ENCODE measurements at places on chromosomes 5 and 9. TPM values are rescaled to one million over a fixed set of nuclear protein-coding genes. Genes with fewer than 3 reads are reported as not detected.

GRCh38 chr9:128607642-128608350 is 48.9 kb downstream of the DYNC2I2 start:
- peak; percentile 96 for DNase-seq
- peaks cover 88% of the 10 kb centered on the region for H3K36me3 ChIP-seq
- no peaks in the 10 kb centered on the region for H3K27me3 ChIP-seq
- H3K4me1 ChIP-seq = no peaks in the 10 kb centered on the region
- no peak overlapping the region for H3K4me3 ChIP-seq
- H3K27ac ChIP-seq = peak overlapping the region; percentile 70

Gene C5orf58
- not detected for total RNA-seq

Gene UBE2QL1
- total RNA-seq = 5.0 TPM

- no peak overlapping the region for H3K27ac ChIP-seq
- H3K27me3 ChIP-seq = peaks cover 7% of the 10 kb centered on the region
- H3K36me3 ChIP-seq = no peaks in the 10 kb centered on the region
- H3K4me1 ChIP-seq = no peaks in the 10 kb centered on the region
- no peak overlapping the region for H3K4me3 ChIP-seq
Measured at GRCh38 chr9:132175431-132175830, 13.6 kb downstream of the NTNG2 start.

Gene MCCC2
- 20.4 TPM for total RNA-seq

DNA sequence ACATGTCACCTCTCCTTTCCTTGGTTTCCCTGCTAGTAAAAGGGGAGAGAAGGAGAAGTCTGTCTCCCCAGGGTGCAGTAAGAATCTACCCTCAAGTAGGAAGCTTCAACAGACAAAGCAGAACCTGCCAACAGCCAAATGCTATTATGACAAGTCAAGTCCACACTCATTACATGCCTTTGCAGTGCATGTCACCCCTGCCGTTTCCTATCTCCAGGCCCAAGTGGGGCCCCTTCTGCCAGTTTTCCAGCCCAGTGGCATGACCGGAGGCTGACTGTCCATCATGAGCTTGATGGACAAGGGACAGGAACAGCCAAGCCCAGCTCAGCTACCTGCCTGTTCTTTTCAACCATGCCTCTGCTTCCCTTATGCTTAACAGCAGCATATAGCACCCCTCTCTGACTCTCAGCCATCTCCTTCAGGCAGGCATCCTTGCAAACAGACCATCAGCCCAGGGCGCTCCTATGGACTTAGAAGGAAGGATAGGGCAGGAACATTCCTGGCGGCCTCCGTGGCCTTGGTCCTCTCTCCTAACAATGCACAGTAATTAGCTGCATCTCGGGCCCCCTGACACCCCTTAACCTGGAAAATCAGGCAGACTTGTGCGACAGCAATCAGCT is 107.2 kb upstream of the RAD23B start:
- no peak overlapping the region for H3K4me3 ChIP-seq
- H3K36me3 ChIP-seq = no peaks in the 10 kb centered on the region
- H3K27ac ChIP-seq = peak overlapping the region; percentile 27
- no peak for DNase-seq
- H3K4me1 ChIP-seq = peaks cover 27% of the 10 kb centered on the region

GRCh38 chr9:38130724-38131123 is 61.7 kb upstream of the SHB start:
- H3K4me3 ChIP-seq = no peak overlapping the region
- no peak overlapping the region for H3K27ac ChIP-seq
- no peaks in the 10 kb centered on the region for H3K4me1 ChIP-seq
- no peaks in the 10 kb centered on the region for H3K36me3 ChIP-seq
- no peaks in the 10 kb centered on the region for H3K27me3 ChIP-seq

Gene SPATA31A6
- not detected for total RNA-seq

- H3K27me3 ChIP-seq = no peaks in the 10 kb centered on the region
- H3K36me3 ChIP-seq = no peaks in the 10 kb centered on the region
- peak overlapping the region; percentile 70 for H3K4me3 ChIP-seq
- peak overlapping the region; percentile 89 for H3K27ac ChIP-seq
- no peak for DNase-seq
Measured at GRCh38 chr9:4490705-4491625, 697 bp downstream of the SLC1A1 start.

DNA sequence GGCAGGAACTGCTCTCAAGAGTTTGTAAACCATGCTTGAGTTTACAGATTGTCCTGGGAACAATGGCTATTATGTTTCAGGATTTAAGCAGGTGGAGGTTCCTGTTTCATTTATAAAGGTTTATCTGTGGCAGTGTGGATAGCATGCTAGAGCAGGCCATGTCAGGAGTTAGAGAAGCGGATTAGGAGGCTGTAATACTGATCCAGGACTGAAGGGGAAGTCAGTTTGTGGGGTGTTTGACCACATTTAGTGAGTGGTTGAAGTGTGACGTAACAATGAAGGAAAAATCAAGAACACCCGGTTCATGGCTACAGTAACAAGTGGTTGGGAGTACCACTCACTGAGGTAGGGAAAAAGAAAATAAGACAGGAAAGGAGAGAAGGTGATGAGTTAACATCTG is 299.0 kb downstream of the TLR4 start:
- H3K27ac ChIP-seq = no peak overlapping the region
- no peaks in the 10 kb centered on the region for H3K4me1 ChIP-seq
- DNase-seq = no peak
- no peak overlapping the region for H3K4me3 ChIP-seq
- no peaks in the 10 kb centered on the region for H3K36me3 ChIP-seq
- no peaks in the 10 kb centered on the region for H3K27me3 ChIP-seq

Gene CDC20B
- total RNA-seq = not detected

- H3K27me3 ChIP-seq = no peaks in the 10 kb centered on the region
- peaks cover 14% of the 10 kb centered on the region for H3K4me1 ChIP-seq
- no peak for DNase-seq
- H3K27ac ChIP-seq = no peak overlapping the region
Measured at GRCh38 chr9:128218172-128218517, 15.0 kb downstream of the DNM1 start.

- DNase-seq = no peak
- no peak overlapping the region for H3K27ac ChIP-seq
- H3K36me3 ChIP-seq = no peaks in the 10 kb centered on the region
- no peaks in the 10 kb centered on the region for H3K4me1 ChIP-seq
Measured at GRCh38 chr9:133650026-133650425, 13.9 kb downstream of the DBH start.

Gene NTNG2
- 6.0 TPM for total RNA-seq

Gene PCDHB6
- total RNA-seq = 1.4 TPM

GRCh38 chr5:74141053-74141452 is 499.5 kb downstream of the ENC1 start:
- H3K27me3 ChIP-seq = no peaks in the 10 kb centered on the region
- H3K27ac ChIP-seq = no peak overlapping the region
- H3K4me1 ChIP-seq = no peaks in the 10 kb centered on the region
- H3K36me3 ChIP-seq = no peaks in the 10 kb centered on the region
- DNase-seq = no peak

Gene LCN6
- total RNA-seq = 1.2 TPM

Gene SLC6A3
- not detected for total RNA-seq

GRCh38 chr5:89128906-89129625 is 246.1 kb upstream of the MEF2C start:
- H3K4me3 ChIP-seq = no peak overlapping the region
- no peak overlapping the region for H3K27ac ChIP-seq
- H3K27me3 ChIP-seq = no peaks in the 10 kb centered on the region
- DNase-seq = no peak
- H3K4me1 ChIP-seq = no peaks in the 10 kb centered on the region
- H3K36me3 ChIP-seq = no peaks in the 10 kb centered on the region

DNA sequence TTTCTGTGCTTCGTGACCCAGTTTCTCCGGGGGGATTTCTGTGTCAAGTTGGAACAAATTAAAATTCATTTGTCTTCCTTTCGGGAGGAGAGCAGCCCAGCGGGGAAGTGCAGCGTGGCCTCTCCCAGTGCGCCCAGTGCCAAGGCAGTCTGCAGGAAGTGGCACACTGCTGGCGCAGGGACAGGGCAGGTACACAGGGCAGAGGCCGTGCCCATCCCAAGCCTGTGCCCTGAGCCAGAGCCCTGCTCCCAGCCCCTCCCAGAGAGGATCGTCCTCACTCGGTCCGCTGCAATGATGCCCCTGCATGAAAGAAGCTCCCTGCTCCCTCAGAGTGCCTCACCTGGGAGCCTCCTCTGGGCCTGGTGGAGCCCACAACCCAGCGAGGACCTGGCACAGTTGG is 82.4 kb upstream of the PPP1R26 start:
- no peak overlapping the region for H3K4me3 ChIP-seq
- H3K36me3 ChIP-seq = no peaks in the 10 kb centered on the region
- H3K4me1 ChIP-seq = no peaks in the 10 kb centered on the region
- DNase-seq = no peak

- H3K4me1 ChIP-seq = no peaks in the 10 kb centered on the region
- no peak for DNase-seq
- H3K36me3 ChIP-seq = no peaks in the 10 kb centered on the region
- H3K27me3 ChIP-seq = no peaks in the 10 kb centered on the region
- no peak overlapping the region for H3K4me3 ChIP-seq
Measured at GRCh38 chr5:151072630-151073025, 8.2 kb downstream of the TNIP1 start.

All from sigmoid colon (tissue), 7 donors.